SW 1271 (cell line): ENCODE measurements at places on chromosomes 2 and 18.

DNA sequence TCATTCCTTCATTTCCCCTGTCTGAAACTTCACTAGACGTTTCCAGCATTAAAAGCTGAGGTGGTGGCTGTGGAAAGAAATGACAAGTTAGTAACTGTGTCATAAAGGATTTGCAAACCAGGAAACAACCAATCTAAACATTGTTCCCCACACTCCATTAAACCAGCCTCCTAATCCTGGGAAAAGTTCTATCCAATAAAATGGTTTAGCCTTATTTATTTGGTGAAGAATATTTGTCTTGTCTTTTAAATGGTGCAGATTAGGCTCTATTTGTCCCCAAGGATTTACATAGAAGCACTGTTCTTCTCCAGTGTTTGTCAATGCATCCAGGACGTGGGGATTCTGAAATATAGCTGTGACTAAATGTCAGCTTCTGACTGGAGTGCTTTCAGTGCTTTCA lies 10.5 kb upstream of the DPP4 start:
- DNase-seq: no peak

- DNase-seq: no peak
These were observed 1249.2 kb upstream of the ZEB2 start for GRCh38 chr2:145769011-145769716.

- DNase-seq: no peak
These were observed 23.1 kb downstream of the ST3GAL5 start for GRCh38 chr2:85865539-85866164.

DNA sequence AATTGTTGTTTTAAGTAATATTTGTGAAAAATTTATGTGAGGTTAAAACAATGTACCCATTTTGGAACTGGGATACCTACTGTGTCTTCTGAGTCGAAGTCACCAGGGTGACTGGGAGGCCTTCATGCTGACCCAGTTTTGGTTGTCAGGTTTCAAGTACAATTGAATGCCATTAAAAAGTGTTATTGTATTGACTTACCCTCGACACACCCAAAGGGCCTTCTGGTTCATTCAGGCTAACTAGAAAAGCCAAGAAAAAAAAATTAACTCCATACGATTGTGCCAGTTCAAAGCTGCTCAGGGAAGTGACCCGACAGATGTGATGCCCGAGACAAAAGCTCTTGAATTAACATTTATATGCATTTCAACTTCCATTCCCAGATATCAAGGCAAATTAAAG lies 190.0 kb downstream of the ST6GAL2 start:
- DNase-seq: no peak

- no peak for DNase-seq
These were observed 151.6 kb downstream of the GLI2 start for GRCh38 chr2:120887320-120887697.

- DNase-seq: no peak
These were observed 152.0 kb upstream of the PGAP1 start for GRCh38 chr2:197078535-197078934.

GRCh38 chr2:128486640-128487375 lies 168.1 kb upstream of the HS6ST1 start:
- no peak for DNase-seq

DNA sequence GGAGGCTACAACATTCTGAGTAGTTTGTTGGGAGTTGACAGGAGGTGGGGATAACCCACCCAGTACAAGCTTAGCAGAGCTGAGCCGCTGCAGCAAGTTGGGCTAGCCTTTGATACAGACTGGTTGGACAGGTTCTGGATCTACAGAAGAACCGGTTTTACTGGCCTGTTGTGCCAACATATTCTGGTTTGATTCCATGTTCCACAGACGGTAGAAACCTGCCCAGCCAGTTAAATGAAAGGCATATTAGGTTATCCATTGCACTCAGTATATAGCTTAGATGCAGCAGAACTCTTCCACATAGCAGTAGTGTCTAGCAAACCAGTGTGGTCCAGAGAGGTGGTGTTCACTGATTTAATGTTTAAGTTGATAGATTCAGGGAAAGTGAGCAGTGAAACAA lies 19.3 kb upstream of the RBBP8 start:
- no peak for DNase-seq

- DNase-seq: no peak
These were observed 452.3 kb upstream of the ID2 start for GRCh38 chr2:8229546-8229986.

GRCh38 chr2:233338046-233338445 lies 16.2 kb upstream of the DGKD start:
- no peak for DNase-seq

- no peak for DNase-seq
These were observed 25.3 kb downstream of the RAMP1 start for GRCh38 chr2:237884681-237885080.

- DNase-seq: no peak
These were observed 90.4 kb downstream of the TMEM247 start for GRCh38 chr2:46569766-46570165.

DNA sequence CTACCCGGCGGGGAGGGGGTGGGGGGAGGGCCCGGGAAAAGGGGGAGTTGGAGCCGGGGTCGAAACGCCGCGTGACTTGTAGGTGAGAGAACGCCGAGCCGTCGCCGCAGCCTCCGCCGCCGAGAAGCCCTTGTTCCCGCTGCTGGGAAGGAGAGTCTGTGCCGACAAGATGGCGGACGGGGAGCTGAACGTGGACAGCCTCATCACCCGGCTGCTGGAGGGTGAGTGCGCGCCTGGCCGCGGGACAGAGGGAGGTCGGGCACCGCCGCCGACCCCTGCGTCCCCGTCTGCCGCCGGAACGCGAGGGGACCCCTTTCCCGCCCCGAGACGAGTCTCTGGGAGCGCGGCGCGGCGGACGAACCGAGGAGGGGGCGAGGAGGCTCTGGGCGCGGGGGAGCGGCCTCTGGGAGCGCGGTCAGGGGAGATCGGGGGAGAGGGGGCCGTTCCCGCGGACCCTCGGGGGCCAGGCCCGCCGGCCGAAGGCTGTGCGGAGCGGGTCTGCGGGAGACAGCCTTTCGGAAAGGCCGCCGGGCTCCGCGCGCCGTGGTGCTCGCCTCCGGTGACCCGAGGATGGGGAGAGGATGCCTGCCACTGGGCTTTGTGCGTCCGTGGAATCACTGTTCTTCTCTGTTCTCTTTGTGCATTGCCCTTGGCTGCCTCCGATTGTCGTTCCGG lies 463 bp downstream of the PPP1CB start:
- DNase-seq: no peak

DNA sequence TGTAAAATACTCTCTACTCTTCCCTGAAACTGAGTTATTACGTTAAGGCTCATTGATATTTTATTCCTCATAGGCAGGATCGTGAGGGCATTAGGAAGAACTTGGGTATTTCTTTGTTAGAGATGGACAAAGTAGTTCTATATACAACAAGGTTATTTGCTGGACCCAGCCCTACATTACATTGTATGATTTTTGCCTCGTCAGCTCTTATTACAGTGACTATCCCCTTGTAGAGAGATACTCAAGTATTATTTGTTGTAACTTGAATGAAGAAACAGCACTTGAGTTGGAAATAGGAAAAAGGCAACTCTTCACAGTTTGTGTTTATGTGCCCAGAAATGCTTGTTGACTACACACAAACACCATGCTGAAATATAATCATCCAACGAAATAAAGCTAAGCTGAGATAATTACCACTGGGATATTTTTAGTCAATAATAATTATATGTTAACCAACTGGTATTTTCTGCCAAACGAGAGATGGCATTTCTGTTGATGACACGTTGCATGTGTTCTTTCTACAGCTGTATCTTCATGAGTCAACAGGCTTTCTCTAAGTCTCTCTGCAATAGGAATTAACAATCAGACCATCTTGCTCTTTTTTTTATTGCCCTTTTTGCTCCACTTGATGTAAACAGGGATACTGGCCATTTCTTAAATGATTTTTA lies 947.6 kb downstream of the DPP10 start:
- DNase-seq: no peak

DNA sequence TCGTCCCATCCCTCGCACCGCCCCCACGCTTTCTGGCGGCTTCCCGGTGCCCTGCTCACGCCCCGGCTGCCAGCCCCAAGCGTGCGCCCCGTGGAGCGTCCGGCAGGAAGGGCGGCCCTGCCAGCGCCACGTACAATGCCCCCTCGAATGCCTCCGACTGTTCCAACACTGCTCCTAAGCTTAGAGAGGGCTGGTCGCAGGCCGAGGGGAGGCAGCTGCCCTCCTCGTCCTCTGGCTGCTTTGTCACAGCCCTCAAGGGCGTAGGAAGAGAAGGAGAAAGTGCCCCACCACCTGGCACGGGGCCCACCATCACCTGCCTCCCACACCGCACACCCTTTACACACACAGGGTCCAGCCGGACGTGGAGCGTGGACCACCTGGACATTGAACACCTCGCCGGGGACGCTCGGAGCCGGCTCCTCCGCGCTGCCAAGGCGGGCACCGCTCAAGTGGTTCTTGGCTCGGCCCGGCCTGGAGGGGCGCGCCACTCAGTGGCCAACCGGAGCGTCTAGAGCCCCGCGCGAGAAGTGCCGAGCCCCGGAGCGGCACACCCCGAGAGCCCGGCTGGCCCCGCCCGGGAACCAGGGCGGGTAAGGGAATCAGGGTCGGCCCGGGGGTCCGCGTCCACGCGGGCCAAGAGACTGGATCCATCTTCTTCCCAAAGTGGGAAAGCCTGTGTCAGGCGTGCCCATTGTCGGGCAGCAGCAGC lies 830 bp downstream of the DNER start:
- peak; percentile 27 for DNase-seq

GRCh38 chr2:67463810-67464209 lies 66.7 kb downstream of the ETAA1 start:
- DNase-seq: no peak
